ENCODE measurements at places on chromosomes 2 and 18.

DNA sequence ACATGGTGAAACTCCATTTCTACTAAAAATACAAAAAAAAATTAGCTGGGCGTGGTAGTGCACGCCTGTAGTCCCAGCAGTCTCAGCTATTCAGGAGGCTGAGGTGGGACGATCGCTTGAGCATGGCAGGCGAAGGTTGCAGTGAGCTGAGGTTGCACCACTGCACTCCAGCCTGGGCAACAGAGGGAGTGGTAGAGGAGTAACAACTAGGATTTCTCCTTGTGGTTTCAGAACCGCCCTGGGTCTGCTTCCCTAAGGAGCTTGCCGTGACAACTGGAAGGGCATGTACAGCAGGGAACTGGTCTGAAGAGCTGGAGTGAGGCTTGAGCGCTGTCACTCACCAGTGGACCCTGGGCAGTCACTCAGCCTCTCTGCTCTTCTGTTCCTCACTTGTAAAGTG lies 29.1 kb downstream of the REEP1 start:
- DNase-seq = no peak

GRCh38 chr2:114005110-114005783 lies 115.4 kb downstream of the ACTR3 start:
- no peak for DNase-seq

GRCh38 chr2:152322222-152322621 lies 12.8 kb upstream of the FMNL2 start:
- no peak for DNase-seq

GRCh38 chr2:33616873-33617272 lies 17.8 kb upstream of the FAM98A start:
- DNase-seq = no peak

GRCh38 chr2:74507926-74508520 lies 528 bp upstream of the PCGF1 start:
- peak; percentile 28 for DNase-seq

DNA sequence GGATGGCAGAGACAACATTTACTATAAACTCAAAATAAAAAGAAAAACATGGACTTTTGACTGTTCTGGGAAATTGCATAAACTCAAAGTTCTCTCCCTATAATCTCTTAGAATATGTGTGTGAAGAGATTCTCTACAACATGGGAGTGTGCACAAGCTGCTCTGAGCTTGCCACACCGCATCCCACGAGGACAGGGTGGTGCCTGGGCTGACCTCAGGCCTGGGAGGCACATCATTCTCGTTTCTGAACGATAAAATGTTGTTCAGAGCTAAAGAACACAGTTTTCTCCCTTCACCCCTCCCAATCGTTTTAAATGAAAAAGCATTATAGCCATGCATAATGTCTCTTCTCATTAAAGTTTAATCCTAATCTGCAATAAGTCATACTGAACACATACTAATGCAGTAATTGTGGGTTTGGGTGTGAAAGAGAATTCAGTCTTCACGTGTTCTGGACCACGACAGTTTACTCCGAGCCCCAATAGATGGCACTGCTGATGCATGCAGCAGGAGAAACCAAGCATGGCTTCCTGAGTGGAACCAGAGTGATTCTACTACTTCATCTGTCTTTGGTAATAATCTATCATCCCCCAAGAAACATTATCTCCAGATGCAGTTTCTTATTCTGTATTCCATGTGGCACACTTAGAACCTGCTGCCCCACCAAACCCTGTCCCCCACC lies 46.9 kb upstream of the LAMA1 start:
- no peak for DNase-seq

DNA sequence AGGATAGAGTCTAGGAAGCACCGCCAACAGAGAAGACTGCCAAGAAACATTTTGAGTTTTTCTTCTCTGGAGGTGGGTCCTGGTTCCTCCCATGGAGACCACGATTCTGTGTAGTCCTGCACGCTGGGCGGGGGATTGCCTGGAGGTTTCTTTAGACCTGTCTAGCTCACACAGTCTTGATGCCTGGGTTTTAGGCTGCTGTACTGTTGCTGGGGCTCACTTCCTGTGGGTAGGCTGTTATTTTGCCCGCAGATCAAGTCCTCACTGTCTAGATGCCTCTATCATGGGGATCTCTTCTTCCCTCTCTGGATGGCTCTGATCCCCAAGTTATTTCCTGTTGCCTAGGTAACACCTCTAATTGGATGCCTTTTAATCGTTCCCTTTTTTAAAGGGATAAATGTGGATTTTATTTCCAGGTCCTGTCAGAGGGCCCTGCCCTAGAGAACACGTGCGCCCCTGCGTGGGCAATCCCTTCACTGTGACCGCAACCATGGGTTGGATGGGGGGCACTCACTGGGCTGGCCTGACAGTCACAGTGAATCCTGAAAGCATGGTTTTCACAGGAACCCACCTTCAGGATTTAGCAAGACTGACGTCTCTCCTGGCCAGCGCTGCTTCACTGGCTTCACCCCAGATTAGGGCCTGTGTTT lies 115.7 kb downstream of the MSH2 start:
- no peak for DNase-seq

- no peak for DNase-seq
Measured at GRCh38 chr2:20093263-20094141, 42.1 kb upstream of the LAPTM4A start.

- no peak for DNase-seq
Measured at GRCh38 chr2:129319422-129319717, 660.1 kb upstream of the RAB6C start.

DNA sequence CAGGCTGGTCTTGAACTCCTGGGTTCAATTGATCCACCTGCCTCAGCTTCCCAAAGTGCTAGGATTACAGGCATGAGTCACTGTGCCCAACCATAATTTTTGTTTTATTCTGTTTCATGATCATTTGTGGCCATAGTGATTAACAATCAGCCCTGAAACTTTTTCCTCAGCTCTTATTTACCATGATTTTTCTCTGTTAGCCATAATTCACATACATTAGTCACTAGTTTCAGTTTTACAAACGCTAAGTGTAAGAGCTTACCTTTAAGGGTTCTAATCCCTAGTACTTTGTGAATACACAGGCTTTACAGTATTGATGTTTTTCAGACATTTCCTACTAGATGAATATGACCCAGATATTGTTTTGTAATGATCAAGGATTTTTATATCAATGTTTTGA lies 216.1 kb downstream of the DPP4 start:
- no peak for DNase-seq

- DNase-seq = peak; percentile 62
Measured at GRCh38 chr2:229921101-229921891, 513 bp downstream of the TRIP12 start.

GRCh38 chr2:159562248-159562647 lies 54.1 kb downstream of the BAZ2B start:
- DNase-seq = no peak

GRCh38 chr2:205323929-205324328 lies 358.4 kb upstream of the NRP2 start:
- DNase-seq = no peak

DNA sequence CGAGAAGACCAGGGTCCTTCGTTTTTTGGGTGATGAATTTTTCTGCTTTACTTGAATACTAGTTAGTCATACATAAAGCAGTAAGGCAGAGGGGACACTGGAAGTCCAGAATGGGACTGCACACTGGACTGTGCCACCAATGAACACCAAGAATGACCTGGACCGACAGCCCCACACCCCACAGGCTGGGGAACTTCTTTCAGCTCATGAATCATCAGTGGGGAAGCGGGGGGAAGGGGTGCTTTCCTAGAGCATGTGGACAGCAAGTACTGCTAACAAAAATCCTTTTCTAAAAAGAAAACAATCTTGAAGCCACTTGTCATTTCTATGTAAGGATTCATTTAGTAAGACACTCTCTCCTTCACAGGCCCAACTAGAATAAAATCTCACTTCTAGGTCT lies 86.0 kb downstream of the DTNB start:
- no peak for DNase-seq

- DNase-seq = no peak
Measured at GRCh38 chr2:58553937-58554336, 312.8 kb upstream of the FANCL start.

DNA sequence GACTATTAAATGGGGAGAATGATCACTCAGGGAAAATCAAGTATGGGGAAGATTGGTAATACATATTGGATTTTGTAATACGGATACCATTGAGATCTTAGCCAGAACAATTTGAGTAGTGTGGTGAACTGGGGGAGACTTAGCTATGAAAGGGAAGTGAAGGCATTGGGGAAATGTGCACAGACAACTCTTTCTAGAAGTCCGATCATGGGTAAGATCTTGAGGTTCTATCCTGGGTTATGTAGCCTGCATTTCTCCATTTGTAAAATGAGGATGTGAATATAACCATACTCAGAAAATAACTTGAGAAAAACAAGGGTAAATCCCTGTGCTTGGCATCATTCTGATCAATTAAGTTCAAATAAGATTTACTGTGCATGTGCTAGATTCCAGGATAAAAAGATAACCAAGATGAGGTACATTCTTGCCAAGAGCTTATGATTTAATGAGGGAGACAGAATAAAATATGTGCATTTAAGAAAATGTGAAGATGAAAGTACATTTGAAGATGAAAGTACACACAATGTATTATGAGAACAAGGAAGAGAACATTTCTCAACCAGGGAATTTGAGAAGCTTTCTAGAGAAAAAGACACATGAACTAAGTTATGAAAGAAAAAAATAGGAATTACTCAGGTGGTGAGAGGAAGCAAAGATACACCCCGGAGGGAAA lies 49.5 kb downstream of the SLC40A1 start:
- no peak for DNase-seq

GRCh38 chr2:85936421-85937068 lies 47.8 kb upstream of the ST3GAL5 start:
- DNase-seq = no peak

- no peak for DNase-seq
Measured at GRCh38 chr2:227153758-227154486, 10.1 kb downstream of the COL4A4 start.

DNA sequence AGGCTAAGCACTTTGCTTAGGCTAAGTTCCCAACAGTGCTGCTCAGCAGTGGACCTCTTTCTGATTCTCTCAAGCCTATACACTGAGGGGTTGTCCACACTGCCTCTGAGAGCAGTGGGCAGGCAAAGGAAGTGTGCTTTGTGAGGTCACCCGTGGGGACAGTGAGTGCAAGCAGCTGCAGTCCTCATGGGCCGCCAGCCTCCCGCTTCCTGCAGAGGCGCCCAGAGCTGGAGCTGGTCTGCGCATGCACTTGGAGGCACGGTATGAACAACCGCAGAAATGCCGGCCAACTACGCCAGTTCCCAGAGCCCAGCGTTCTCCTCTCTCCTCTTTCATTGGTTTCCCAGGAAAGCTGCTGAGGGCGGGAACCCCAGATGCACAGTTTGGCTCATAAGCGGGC lies 149.5 kb upstream of the DLX2 start:
- no peak for DNase-seq

DNA sequence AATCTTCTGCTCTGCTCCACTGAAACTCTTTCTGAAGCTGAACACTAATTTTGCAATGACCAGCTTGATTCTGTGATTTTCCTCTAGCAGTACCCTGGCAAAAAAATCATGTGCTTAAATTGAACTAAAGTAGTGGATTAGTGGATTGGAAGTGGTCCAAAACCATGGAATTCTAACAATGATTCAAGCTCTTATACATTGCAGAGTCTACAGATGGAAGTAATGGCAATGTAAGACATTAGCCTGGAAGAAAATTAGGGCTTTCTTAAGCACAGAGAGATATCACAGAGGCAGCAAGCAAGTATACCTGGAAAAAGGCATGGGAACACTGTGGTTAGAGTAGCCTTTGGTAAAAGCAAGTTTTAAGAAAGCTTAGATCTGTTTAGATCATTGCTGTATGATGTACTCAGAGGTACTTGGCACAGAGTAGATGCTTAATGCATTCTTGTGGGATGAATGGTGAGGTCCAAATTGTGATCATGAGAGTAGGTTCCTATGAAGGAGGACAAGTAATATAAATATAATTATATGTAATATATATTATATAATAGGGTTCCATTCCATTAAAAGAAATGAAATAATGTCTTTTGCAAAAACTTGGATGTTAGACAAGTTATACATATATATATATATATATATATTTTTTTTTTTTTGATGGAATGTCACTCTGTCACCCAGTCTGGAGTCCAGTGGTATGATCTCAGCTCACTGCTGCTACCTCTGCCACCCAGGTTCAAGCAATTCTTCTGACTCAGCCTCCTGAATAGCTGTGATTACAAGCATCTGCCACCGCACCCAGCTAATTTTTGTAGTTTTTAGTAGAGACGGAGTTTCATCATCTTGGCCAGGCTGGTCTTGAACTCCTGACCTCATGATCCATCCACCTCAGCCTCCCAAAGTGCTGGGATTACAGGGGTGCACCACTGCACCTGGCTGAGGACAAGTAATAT lies 172.2 kb upstream of the SCN7A start:
- DNase-seq = no peak

DNA sequence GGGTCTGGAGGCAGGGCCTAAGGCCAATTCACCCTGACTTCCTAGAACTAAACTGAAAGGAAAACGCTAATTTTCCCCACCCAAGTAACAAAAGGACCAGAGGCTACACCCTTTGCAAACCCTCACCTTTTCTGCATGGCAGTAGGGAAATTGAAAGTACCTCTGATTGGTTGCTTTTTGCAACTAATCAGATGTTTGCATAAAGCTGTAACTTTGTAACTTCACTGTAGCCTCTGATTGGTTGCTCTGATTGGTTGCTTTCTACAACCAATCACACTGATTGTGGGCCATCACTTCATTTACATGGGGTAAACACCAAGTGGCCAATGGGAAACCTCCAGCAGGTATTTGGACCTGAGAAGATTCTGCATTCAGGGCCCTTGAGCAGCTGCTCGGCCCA lies 20.8 kb downstream of the EIPR1 start:
- no peak for DNase-seq

DNA sequence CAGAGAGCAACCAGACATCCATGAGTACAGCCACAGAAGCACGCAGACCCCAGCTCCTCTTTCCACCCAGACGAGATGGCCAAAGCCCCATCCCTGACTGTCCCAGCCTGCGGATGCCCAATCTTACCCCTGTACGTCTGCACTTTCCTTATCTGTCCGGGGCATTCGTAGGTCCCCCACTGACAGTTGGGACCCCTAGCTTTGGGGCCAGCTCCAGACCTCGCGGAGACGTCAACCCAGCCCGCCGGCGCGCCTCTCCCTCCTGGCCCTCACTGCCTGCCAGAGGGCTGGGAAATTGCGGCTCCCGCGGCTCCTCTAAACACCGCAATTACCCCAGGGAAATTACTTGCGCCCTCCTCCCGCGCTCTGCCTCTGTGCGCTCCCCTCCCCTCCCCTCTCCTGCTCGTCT lies 2.3 kb downstream of the ECEL1 start:
- DNase-seq = no peak

GRCh38 chr18:75210274-75211001 lies at the start of gene TSHZ1:
TSHZ1 (plus strand) TSS chr18:75210797; CDS start chr18:75211877, 1,080 bp downstream.
- peak; percentile 69 for DNase-seq

- DNase-seq = no peak
Measured at GRCh38 chr18:43933177-43933576, 655.9 kb upstream of the SYT4 start.
